ENCODE measurements at places on chromosomes 5 and 9.

- ATAC-seq: no peak
These were observed 65.4 kb downstream of the PRRC1 start for GRCh38 chr5:127582773-127583370.

DNA sequence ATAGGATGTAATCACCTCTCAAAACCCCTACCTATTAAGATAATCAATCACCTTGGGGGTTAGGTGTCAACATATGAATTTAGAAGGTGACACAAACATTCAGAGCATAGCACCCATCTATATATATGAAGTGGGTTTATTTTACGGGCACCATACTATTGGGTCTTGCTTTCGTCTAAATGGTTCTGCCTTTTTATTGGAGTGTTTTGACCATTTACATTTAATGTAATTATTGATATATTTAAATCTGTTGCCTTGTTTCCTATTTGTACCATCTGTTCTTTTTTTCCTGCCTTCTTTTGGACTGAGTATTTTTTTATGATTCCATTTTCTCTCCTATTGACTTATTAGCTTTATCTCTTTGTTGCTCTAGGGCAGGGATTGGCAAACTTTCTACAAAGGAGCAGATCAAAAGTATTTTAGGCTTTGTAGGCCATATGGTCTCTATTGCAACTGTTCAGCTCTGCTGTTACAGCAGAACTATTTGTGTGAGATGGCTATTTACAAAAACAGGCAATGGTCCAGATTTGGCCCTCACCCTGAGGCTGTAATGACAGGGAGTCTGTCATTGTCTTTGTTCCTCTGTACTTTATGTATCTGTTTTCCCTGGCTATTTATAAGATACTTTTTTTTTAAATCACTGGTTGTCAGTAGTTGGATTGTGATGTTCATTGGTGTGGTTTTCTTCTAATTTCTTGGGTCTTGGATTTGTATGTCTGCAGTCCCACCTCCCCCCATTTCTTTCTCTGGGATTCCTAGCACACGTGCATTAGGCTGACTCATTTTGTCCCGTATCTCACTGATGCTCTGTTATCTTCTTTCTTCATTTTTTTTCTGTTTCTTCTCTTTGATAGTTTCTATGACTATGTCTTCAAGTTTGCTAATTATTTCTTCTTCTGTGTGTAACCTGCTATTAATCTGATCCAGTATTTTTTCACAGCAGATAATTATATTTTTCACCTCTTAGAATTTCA is 127.1 kb downstream of the DAB2IP start:
- ATAC-seq: no peak

- no peak for ATAC-seq
These were observed 50.7 kb downstream of the KLF9 start for GRCh38 chr9:70363760-70364159.

GRCh38 chr5:132748522-132749000 is 1.3 kb downstream of the CCNI2 start:
- ATAC-seq: no peak

DNA sequence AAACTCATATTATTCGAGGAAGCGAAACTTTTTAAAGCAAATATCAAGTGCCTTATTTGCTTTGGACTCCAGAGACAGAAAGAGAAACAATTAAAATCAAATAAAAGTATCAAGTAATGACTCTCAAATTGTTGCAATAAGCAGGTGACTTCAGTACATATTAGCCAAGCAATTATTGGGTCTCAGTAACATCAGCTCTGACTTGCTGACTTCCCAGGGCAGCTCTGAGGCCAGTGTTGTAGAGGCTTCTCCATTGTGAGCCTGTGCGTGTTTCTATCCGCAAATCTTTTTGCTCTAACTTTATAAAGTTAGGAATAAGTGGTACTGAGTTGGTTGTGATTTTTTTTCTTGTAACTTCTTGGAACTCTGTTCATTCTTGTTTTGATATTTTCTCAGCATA is 186.8 kb upstream of the PRLR start:
- no peak for ATAC-seq

GRCh38 chr9:108579757-108580439 is 275.9 kb downstream of the ACTL7B start:
- peak; percentile 98 for ATAC-seq

GRCh38 chr9:137136261-137136880 is 2.6 kb upstream of the GRIN1 start:
- ATAC-seq: peak; percentile 48

DNA sequence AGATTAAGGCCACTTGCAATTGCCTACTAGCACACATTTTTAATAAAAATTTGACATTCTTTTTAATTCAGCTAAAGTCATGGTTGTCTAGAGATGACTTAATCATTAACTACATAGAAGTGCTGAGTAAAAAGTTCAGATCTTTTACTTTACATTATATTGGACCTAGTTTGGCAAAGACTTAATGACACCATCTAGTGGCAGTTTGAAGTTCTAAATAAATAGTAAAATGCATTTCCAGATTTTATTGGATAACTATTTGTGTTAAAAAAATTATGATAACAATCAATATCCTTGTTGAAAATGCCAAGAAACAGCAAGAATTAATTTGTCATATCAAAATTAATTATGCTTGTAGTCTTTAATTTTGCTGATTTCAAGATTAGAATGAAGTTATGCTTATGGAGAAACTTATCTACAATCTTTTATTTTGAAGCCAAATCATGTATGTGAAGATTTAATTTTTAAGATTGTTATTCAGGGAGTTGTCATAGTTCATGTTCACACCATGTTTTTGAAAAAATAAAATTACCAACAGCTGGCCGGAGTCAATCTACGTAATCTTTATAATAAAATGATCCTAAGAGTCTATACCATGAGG is 69.6 kb upstream of the PJA2 start:
- ATAC-seq: no peak

- no peak for ATAC-seq
These were observed 111.6 kb upstream of the IQGAP2 start for GRCh38 chr5:76291305-76292077.

- ATAC-seq: no peak
These were observed 55.6 kb downstream of the S1PR3 start for GRCh38 chr9:89046832-89047231.

GRCh38 chr5:52139888-52140615 is 647.7 kb upstream of the ITGA1 start:
- no peak for ATAC-seq

Measured in esophagus mucosa (tissue), 1 donor.